Mesangial cell (primary cell): ENCODE measurements at places on chromosomes 13 and 19. TPM values are rescaled to one million over a fixed set of nuclear protein-coding genes. Genes with fewer than 3 reads are reported as not detected.

The PSG1 gene
- total RNA-seq, result not detected in 2 replicates

The IFNL1 gene
- not detected in 2 replicates for total RNA-seq

The FAM124A gene
- 0.25 and 0.33 TPM in 2 replicates for total RNA-seq

The RHPN2 gene
- 11.1 and 23.7 TPM in 2 replicates for total RNA-seq

The ZNF345 gene
- total RNA-seq, result 1.1 and 1.3 TPM in 2 replicates

The MEGF8 gene
- total RNA-seq, result 23.8 and 78.8 TPM in 2 replicates

The CEACAM3 gene
- total RNA-seq, result not detected in 2 replicates

The NLRP7 gene
- total RNA-seq, result not detected in 2 replicates

The LEUTX gene
- total RNA-seq, result not detected in 2 replicates

The FUT2 gene
- under 0.01 TPM in 1 of 2 replicates, not detected in the other for total RNA-seq

The PDX1 gene
- total RNA-seq, result not detected in 2 replicates

The APOC4 gene
- not detected in 2 replicates for total RNA-seq

The REEP6 gene
- 5.2 and 7.6 TPM in 2 replicates for total RNA-seq

The CD209 gene
- total RNA-seq, result not detected in 2 replicates

The IGSF23 gene
- 2.9 TPM in 1 of 2 replicates, not detected in the other for total RNA-seq

The AP1M2 gene
- 18.0 and 51.0 TPM in 2 replicates for total RNA-seq

The KIR2DL4 gene
- total RNA-seq, result not detected in 2 replicates

The ADGRE3 gene
- total RNA-seq, result not detected in 2 replicates

The FBXO17 gene
- total RNA-seq, result 22.5 and 53.4 TPM in 2 replicates

The JAK3 gene
- 2.0 and 9.1 TPM in 2 replicates for total RNA-seq

The SLAIN1 gene
- 11.8 and 16.3 TPM in 2 replicates for total RNA-seq

The ZNF614 gene
- 3.9 and 4.1 TPM in 2 replicates for total RNA-seq

The ZNF534 gene
- not detected in 2 replicates for total RNA-seq

The ERICH4 gene
- not detected in 2 replicates for total RNA-seq

The ZSCAN4 gene
- total RNA-seq, result not detected in 2 replicates

The CEACAM21 gene
- not detected in 2 replicates for total RNA-seq

The RASIP1 gene
- total RNA-seq, result 3.8 and 4.7 TPM in 2 replicates

The SPACA4 gene
- not detected in 2 replicates for total RNA-seq

The ZNF98 gene
- 1.0 and 1.3 TPM in 2 replicates for total RNA-seq

The SMIM44 gene
- not detected in 2 replicates for total RNA-seq

The PBX4 gene
- 1.8 and 2.0 TPM in 2 replicates for total RNA-seq

The LINGO3 gene
- not detected in 2 replicates for total RNA-seq

The ZNF577 gene
- 2.5 and 4.4 TPM in 2 replicates for total RNA-seq

The TGFBR3L gene
- total RNA-seq, result 1.8 and 4.4 TPM in 2 replicates
